CD8-positive, alpha-beta T cell (primary cell): ENCODE measurements at places on chromosomes 6 and 20.
A peak's percentile ranks its signal among the peaks of the same experiment; 100 is the strongest.

- no peak for DNase-seq
Measured at GRCh38 chr6:84777888-84778287, 13.5 kb upstream of the TBX18 start.

DNA sequence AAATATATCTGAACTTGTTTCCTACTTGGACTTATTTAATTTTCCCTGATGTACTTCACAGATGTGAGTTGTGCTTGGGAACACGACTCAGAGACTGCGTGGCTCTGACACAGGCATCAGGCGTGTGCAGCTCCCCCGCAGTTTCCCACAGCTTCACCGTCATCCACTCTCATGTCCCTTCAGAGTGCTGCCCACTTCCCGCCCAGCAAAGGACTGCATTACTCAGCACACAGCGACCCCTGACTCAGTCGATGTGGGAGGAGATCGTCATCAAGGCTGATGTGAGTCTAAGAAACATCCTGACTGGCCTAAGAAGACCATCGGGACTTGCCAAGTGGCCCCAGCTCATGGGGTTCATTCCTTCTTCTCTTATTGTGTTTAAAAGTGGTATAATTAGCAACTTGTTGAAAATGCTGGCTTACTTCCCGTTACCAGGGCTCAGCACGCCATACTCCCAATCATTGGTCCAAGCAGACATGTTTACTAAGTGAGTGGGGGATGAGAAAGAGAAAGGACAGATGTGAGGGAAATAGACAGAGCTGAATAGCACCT is 539.4 kb upstream of the JARID2 start:
- DNase-seq = no peak

DNA sequence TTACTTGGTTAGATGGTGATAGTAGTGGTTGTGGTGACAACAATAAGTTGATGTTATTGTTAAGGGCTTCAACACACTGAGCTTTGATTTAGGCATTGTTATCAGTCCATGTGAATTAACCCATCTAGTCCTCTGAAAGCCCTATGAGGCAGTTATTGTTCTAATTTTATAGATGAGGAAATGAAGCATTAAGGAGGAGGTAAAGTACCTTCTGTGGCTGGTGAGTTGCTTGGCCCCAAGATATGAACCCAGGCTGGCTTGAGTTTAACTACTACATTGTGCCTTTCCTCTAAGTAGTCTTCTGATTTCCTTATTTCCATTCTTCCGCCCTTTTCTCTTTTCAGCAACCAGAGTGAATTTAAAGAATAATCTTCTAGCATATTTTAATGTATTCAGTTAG is 81.7 kb downstream of the QKI start:
- no peak for DNase-seq

DNA sequence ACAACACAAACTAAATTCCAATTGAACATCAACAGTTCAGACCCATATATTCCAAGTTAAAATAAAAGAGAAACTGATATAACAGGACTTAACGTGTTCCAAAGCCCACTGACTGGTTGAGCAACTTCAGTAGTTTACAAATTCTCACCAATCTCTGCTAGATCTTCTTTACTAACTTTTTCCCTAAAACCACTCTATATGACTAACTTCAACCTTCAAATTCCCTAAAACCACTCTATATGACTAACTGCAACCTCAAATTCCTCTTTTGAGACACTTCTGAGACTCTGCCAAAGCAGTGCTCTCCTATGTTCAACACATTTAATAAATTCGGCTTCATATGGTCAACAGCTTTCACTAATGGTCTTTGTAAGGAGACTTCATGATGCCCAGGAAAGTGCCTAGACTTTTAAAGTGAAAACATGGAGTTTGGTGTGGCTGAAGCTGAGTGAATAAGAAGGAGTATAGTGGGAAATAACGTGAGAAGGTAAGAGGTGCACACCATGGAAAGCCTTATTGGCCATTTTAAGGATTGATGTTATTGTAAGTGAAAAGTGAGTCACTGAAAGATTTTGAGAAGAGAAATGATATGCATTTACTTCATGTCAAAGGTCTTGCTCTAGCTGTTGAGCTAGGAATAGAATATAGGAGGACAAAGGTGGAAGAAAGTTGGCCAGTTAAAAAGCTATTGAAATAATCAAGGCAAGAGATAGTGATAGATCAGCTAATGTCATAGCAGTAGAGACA is 134.0 kb upstream of the HCRTR2 start:
- no peak for DNase-seq

DNA sequence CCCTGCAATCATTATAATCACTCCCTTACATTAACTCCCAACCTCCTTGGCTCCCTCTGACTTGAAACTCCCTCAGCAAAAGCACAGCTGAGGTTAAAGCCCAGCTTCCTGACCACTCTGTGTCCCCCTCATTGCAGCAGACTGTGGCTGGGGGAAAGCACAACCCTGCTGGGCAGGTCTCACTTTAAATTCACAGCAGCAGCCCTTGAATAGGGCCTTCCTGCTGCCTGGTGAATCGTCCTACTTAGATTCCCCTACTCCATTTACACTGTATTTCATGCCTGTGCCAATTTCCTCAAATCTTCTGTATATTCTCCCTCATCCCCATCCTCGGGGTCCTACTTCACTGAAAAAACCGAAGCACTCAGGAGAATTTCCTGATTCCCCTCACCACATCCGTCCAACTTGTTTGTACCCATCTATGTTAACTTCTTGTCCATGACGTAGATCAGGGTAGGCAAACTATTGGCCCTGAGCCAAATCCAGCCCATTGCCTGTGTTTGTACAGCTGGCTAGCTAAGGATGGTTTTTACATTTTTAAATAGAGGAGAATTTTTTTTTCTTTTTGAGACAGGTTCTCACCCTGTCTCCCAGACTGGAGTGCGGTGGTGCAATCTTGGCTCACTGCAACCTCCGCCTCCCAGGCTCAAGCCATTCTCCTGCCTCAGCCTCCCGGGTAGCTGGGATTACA is 31.5 kb upstream of the GCM1 start:
- peak; percentile 8 for DNase-seq

DNA sequence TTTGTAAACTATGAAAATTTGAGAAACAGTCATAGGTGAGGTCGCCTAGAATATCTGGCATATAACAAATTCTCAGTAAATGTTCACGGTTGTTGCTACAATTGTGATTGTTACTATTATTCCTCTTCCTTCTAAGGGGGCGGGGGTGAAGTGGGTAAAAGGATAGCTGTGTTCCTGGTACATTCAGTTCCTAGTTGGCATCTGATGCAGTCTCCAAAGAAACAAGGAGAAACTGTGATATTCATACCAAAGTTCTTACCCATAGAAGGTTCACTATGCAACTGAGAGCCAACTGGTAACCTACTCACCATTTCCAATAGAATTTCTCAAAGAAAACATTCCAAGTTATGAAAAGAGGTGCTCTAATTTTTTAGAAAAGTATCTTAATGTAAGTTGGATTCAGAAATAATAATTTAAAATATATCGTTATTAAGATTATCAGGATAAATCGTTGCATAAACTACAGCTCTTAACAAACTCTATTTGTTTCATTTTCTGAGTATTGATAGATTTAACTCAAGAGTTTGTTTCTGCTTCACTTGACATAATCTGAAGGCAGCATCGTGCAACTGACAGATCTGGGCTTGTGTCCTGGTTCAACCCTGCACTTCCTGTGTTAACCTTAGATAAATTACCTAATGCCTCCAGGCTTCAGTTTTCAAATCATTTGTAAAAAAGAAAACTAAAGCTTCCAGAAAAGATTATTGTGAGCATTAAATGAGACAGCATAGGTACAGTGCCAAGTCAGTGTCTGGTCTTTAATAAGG is 13.3 kb upstream of the MAP7 start:
- no peak for DNase-seq

- peak; percentile 37 for DNase-seq
Measured at GRCh38 chr6:107827541-107827940, 3.4 kb upstream of the SCML4 start.

DNA sequence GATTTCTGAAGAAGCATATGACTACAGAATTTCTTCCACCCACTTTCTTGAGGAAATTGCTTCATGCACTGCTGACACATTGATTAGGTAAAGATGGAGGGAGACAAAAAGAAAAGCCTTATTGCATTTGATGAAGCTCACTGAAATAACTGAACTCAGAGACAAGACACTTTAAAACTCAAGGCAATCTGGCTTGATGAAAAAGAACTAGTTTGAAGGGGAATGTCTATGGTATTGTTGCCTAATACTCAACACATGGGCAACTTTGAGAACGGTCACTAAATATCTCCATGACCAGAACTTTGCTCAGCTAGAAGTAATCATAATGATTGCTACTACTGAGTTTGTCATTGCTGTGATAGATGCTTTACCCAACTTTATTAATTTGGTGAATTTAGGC is 38.1 kb downstream of the HTR1B start:
- no peak for DNase-seq

DNA sequence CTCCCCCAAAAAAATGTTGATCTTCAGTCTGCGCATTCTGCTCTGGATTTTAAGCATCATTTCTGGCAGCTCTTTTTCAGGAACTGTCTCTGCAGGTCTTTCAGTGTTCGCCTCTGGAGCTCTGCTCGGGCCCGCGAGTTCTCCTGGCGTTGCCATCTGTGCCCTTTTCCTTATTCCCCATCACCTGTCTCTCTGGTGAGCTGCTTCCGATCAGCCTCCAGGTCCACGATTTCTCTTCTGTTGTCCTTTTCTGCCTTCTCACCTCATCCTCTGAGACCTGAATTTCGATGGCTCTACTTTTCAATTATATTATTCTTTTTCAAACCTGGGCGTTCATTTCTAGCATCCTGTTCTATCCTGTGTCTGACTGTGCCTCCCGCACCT is 590 bp upstream of the MAP1LC3A start:
- no peak for DNase-seq
